Stimulated activated CD4-positive, alpha-beta T cell treated with anti-CD3 and anti-CD28 coated beads, TNF-alpha, amount 100 ng/mL, for 24 hours (primary cell): ENCODE measurements at places on chromosomes 12 and 14.

- DNase-seq: no peak
Measured at GRCh38 chr14:54105898-54106297, 149.3 kb upstream of the BMP4 start.

GRCh38 chr12:97024393-97024792, 117.3 kb downstream of the NEDD1 start:
- no peak for DNase-seq

DNA sequence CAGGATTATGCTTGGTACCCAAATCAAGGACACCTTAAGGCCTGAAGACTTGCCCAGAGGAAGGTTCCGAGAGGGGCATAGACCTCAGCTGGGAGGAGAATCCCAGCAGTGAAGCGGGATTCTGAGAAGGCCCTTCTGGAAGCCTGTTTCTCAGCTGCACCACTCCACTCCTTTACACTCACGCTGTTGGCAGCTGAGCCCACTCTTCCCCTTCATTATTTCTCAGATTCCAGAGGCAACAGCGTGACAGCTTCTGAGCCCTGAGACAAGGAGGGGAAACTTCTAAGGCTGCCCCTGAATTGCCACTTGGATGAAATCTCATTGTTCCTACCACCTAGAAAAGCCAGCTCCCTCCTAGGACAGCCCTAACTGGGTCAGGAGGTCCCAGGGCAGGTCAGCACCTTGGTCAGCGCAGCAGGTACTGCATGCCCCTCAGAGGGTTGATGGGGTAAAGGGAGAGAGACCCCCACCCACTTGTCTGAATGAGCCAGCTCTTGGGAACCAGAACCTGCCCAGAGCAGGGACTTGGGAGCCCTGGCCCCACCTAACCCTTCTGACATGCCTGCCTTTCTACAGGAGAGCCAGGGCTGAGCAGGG, 53.9 kb downstream of the ISCA2 start:
- DNase-seq: no peak

DNA sequence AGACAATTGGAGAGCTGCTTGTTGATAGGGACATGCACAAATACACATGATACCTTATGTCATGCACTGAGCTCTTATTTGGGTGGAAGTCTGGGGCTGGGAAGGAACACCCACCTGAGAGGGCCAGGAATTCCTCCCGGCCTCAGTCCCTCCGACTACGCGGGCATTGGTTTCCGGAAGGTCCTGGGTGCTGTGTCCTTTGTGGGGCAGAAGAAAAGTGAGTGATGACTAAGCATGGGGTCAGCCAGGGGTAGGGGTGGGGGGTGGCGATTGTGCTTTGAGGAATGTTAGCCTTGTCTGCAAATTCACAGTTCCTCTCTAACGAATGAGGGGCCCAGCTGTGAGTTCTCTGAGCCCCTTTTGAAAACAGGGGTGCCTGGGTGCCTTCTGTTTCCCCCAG, 798 bp downstream of the CELA1 start:
- no peak for DNase-seq

DNA sequence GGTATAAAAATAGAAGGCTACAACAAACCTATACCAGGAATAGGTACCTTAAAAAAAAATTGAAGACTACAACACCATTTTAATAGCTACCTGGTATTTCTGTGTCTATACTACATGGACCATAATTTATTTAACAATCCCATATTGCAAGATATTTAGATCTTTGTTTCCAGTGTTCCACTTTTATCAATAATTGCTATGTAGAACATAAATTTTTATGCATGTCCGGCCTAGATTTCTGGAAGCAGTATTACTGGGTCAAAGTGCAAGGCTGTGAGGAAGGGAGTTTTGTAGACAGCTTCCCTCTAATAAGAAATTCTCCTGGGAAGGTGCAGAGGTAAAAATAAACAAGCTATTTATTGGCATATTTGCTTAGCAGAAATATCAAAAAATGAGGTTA, 4.1 kb upstream of the DCAF11 start:
- no peak for DNase-seq

GRCh38 chr12:125225641-125226040, 160.4 kb downstream of the AACS start:
- DNase-seq: no peak

DNA sequence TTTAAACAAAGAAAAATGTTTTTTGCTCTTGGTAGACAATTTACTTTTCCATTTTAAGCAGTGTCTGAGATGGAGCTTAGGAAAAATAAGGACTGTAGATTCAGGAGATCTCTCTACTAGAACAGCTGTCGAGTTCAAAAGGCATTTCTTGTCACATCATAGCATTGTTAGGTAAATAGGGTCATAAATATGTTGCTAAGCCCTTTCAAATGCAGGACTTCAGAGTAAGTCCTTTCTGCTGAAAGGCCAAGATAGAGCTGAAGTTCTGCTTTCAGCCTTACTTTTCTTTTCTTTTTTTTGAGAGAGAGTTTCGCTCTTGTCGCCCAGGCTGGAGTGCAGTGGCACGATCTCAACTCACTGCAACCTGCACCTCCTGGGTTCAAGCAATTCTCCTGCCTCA, 98.2 kb downstream of the SYNE2 start:
- no peak for DNase-seq

DNA sequence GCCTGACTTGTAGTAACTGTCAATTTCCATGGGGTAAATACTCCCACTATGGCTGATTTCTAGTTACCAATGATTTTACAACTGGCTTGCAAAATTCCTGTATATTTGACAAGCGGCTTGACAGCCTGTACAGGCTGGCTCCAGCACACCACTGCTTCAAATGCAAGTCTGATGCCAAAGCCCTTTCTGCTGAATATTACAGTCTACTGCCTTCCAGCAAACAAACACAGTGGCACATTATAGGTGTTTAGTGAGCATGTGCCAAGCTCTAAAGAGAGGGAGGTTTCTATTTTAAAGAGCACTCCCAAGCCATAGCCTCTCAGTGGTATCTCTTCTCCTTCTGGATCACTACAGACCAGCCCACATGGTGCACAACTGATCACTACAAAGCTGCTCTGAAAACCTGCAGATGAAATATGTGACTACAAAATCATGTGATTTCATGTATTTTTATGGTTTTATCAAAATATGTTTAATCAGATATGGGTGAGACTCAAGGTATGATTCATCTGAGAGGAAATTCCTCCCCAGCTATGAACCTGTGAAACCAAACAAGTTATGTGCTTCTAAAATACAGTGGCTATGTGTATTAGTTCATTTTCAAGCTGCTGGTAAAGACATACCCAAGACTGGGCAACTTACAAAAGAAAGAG, 101.5 kb downstream of the RPAP3 start:
- DNase-seq: no peak

DNA sequence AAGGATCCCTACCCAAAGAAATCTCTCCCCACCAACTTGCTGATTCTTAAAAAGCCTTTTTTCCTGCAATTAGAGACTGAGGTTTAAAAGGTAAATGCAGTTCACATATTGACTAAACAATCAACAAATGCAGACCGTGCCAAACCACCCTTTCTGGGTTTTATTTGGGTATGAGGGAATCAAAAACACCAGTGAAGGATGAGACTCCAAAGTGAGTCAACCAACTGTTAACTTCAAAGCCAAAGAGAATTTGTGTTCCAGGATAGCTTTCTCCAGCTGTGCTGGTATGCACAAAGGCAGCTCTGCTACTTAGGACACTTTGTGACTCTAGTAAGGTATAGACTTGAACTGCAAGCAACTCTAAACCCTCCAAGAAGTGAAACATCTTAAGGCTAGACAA, 39.4 kb downstream of the RPS29 start:
- DNase-seq: no peak

DNA sequence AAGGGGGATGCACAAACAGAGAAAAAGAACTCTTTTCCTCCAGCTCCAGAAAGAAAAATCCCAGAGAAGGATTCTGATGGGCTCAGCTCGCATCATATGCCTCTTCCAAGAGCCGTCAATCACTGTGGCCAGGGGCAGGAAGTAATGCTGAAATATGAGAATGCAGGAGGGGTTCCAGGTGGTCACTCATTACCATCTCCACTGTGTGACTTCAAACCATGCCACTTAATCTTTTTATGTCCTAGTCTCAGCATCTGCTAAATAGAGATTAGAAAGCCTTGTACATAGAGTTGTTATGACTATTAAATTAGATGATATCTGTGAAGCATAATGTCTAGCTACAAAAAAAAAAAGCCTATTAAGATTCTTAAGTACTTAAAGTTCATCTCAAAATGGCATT, 65.6 kb upstream of the FICD start:
- no peak for DNase-seq

DNA sequence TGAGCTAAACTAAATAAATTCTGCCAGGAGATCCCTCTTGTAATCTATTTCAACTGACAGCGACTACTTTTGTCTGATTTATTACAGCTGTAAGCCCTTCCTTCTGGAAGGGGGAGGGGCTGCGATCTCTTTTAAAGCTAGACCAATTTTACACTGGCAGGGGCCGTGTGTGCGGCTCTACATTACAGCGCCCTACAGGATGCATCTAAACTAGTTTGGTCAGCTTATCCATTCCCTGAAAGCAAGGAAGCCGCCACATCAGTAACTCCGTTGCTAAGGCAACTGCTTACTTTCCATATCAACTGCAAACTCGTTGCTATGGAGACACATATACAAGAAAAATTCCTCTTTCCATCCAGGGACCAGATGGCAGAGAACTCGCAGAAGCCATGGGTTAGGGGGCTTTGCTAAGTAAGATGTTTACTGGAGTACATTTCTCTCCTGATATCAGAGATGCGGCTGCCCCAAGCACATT, 17.4 kb downstream of the FOXN3 start:
- DNase-seq: no peak

DNA sequence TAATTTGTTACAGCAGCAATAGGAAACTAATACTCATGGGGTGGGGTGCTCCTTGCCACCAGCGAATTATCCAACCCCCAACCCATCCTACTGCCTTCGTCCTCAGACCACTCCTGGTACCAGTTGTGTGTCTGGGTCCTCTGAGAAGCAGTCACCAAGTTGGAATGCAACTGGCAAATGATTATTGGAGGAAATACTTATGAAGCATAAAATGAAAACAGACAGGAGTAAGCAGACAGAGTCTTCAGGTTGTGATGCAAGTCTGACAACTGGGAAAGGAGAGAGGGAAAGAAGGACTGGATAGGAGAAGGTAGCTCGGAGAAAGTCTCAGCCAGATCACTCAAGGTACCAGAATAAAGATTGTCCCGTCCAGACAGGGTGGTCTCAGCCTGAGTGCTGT, 181.1 kb upstream of the ARID2 start:
- no peak for DNase-seq

DNA sequence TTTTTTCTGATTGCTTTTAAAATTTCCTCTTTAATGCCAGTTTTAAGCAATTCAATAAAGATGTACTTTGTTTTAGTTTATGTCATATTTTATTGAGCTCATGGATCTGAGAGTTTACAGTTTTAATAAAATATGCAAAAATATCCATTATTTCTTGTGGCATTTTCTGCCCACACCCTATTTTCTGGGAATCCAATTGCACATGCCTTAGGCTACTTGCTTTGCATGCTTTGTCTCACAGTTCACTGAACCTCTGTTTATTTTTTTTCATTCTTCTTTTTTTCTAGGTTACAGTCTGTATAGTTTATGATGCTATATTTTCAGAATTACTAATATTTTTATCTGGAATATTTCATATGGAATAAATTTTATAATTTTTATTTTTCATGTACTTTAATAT, 1258.0 kb downstream of the FSCB start:
- DNase-seq: no peak

DNA sequence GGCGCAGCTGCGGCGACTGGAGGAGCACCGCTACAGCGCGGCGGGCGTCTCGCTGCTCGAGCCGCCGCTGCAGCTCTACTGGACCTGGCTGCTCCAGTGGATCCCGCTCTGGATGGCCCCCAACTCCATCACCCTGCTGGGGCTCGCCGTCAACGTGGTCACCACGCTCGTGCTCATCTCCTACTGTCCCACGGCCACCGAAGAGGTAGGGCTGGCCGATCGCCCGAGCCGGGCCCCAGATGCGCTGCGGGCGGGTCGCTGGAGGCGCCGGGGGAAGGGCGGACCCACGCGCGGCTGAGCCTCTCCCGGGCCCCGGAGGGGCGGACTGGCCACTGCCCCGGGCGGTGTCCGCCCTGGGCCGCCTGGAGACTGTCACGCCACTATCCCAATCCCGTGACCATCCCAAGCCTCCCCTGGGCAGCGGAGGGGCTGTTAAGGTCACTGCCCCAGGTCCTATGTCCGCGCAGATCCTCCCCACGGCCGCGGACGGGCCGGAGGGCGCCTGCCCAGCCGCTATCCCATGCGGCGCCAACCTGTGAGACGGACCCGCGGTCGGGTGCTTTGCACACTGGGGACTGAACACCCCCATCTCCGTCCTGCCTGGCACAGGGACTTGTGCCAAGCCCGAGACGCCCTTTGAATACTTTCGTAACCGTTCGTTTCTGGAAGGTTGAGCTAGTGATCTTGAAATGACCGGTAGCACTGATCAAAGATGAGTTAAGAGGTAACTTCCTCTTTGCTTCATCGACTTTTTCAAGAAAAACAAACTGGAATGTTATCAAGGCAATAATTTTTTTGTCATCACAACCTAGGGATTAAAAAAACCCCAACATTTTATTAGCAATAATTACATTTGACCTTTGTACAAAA, 725 bp downstream of the CHPT1 start:
- DNase-seq: peak; percentile 22

DNA sequence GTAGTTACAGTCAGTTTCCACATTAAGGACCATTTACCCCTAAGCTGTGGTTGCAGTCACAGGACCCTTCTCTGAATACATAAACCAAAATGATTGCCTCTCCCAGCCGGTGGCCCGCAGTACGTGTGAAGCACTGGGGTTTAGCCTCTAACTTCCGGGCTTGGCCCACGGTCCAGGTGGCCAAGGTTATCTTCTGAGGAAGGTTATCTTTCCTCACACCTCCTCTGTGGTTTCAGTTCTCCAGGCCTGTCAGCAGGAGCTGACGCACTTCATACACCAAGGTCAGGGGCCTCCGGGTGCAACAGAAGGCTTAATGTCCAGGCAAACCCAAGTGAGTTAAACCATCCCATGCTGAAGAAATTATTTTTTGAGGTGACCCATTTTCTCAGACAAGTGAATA, 291.0 kb upstream of the FKBP4 start:
- no peak for DNase-seq

GRCh38 chr14:95943699-95944098, 67.1 kb downstream of the TUNAR start:
- DNase-seq: no peak

- no peak for DNase-seq
Measured at GRCh38 chr12:132595183-132595582, 15.2 kb downstream of the LRCOL1 start.

- no peak for DNase-seq
Measured at GRCh38 chr14:53237488-53237887, 84.4 kb upstream of the DDHD1 start.
